ENCODE measurements at places on chromosomes 5 and 9.

DNA sequence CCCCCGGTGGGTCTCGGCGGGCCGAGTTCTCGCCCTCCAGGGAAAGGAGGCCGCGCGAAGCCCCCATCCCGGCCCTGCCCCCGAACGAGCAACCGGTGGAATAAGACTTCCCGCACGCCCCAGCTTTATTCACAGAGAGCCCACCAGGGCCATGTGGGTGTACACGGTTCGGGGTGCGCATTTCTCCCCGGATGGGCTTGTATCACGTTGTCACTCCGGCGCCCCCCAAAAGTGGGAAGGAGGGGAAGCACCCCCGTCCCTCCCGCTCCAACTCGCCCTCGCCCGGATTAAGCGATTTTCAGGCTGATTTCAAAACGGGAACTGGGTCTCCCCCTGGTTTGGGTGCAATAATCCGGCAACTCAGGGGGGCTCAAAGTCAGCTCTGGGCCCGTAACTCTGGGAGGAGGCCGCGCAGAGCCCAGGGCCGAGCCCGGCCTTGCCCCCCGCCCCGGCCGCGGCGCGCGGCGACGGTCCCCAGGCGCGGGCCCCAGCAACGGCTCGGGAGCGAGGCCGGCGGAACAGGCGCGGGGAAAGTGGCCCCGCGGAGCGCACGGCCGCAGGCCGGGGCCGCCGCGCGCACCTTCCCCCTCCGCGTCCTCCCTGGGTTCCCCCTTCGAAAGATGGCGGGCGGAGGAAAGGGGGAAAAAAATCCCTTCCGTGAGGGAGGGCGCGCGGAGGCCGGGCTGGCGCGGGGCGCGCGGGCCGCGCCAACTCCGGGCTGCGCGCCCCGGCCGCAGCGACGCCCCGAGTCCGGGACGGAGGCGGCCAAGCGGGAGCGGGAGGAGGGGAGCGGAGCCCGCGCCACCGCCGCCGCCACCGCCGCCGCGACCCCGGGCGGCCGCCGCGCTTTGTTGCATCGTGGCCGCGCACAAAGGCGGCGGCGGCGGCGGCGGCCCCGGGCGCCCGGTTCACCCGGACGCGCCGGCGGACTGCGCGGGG lies 644 bp downstream of the BRD3 start:
- DNase-seq, result peak; percentile 36

- DNase-seq, result no peak
These were observed 47.5 kb downstream of the SLC22A5 start for GRCh38 chr5:132417010-132417439.

GRCh38 chr5:110018509-110018908 lies 328.8 kb downstream of the MAN2A1 start:
- DNase-seq, result no peak

GRCh38 chr9:18109675-18110074 lies 364.3 kb upstream of the ADAMTSL1 start:
- DNase-seq, result no peak

DNA sequence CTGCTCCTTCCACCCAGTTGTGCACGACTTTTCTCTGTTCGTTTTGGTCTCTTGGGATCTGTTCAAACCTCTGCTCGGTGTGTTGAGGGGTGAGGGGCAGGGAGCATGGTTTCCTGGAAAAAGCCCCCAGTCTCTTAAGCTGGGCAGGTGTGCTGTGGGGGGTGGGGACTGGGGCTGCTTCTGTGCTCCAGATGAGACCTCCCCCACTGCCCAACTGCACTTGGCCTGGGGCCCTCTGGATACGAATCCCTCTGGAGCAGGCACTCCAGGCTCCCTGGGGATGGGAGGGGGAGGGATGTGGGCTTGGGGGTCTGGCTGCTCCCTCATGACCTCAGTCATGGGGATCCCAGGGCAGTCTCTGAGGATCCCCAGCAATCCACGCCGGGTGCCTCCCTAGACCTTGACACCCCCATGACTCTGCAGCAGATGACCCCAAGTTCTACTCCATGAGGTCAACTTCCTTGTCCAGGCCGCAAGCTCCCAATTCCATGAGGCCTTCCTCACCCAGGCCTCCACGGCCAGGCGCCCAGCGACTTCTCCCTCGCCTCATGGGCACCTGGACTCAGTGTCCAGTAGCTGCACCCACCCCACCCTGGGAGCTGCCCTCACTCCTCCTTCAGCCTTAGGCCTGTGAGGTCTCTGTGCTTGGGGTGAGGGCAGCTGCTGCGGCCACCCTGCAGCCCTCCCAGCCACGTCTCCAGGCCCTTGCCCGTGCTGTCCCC lies 5.9 kb upstream of the AHRR start:
- DNase-seq, result no peak

- DNase-seq, result no peak
These were observed 109.1 kb downstream of the TMEM161B start for GRCh38 chr5:88159591-88159990.
